NCI-H1417 (cell line): ENCODE measurements at places on chromosomes 2 and 18.

GRCh38 chr18:46950064-46950656 lies 32.8 kb downstream of the KATNAL2 start:
- peak; percentile 34 for DNase-seq

GRCh38 chr2:38039121-38039910 lies 36.6 kb downstream of the CYP1B1 start:
- no peak for DNase-seq

- no peak for DNase-seq
Measured at GRCh38 chr2:96575785-96576456, 39.4 kb downstream of the ARID5A start.

DNA sequence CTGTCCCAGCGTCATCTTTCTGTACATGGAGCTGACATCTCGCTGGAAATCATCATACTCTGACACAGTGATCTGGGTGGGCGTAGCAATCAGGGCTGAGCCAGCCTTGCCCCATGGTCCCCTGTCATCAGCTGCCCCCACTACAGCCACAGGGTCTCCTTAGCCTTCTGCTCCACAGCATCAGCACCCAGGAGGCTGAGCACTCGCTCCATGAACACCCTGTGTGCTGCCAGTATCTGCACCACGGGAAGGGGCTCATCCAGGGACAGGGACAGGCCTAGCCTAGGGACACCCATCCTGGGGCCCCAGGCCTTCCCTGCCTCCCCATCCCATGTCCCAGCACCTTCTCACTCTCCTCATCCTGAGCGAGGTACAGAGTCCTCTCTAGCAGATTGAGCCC lies 11.4 kb downstream of the ALPG start:
- DNase-seq, result no peak

- DNase-seq, result no peak
Measured at GRCh38 chr2:81445176-81445575, 1140.6 kb upstream of the LRRTM1 start.

DNA sequence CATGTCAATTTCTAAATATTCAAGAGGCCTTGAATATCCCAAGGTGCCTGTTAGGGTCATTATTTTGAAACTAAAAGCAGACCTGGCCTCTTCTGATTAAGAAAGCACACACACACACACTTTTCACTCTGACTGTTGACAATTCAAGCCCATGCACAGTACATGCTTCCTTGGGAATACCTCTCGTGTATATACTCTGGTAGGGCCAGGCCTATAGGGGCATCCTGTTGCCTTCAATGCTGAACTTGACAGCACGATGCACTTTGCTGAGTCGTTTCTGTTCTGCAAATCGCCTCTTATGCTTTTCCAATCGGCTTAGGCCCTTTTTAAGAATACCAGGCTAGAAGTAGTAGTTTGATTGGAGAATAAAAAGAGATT lies 40.6 kb downstream of the IWS1 start:
- DNase-seq, result no peak

- no peak for DNase-seq
Measured at GRCh38 chr18:22505141-22505591, 87.5 kb upstream of the CTAGE1 start.

DNA sequence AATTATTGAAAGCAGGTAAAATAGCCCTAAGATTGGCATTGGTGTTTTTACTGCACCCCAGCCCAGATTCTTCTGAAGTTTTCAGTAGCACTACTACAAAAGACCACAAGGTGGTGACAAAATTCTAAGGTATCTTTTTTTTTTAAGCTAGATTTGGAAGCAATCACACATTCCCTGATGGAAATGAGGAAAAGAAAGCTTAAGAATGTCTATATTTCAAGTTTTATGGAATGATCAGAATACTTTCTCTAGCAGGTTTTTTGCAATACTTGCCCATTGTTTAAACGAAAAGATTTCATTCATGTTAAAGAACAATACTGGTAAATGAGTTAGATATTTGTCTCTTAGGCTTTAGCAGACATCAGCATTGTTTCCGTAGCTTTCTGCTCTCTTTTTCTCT lies 32.1 kb upstream of the ZNF638 start:
- DNase-seq, result peak; percentile 1

DNA sequence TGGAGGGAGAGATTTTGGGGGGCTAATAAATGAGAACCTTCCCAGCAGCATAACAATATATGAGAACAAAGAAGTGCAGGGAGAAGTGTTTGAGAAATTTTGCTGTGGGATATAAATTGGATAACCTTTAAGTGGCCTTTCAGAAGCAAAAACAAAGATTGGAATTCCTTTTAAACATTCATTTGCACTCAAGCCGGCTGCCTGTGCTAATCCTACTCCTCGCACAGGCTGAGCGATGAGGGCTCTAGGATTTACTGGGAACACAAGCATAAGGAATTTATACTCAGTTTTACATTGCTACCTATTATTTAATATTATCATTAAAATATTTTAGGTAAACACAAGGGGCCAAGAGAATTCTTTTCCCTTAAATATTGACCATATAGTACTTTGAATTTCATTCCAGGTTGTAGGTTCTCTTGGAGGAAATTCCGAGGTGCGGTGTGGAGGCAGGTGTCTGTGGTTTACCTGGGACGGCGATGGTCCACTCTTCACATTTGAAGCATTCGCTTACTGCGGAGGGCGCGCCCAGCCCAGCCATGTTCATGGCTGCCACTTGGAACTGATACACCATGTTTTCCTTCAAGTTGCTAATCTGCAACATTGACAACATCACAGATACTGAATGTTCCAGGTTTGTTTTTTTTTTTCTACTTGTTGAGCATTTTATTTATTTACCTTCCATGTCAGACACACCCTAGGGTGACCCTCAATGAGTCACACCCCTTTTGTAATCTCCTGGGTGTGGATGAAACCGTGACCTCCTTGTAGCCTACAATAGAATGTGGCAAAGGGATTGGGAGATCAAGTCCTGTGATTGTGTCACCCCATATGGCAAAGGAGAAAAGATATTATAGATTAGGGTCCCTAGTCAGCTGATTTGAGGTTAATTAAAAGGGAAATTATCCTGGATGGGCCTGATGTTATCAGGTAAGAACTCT lies 100.1 kb downstream of the MYOM1 start:
- DNase-seq, result no peak

GRCh38 chr2:148721520-148721931 lies 77.0 kb downstream of the EPC2 start:
- DNase-seq, result no peak

DNA sequence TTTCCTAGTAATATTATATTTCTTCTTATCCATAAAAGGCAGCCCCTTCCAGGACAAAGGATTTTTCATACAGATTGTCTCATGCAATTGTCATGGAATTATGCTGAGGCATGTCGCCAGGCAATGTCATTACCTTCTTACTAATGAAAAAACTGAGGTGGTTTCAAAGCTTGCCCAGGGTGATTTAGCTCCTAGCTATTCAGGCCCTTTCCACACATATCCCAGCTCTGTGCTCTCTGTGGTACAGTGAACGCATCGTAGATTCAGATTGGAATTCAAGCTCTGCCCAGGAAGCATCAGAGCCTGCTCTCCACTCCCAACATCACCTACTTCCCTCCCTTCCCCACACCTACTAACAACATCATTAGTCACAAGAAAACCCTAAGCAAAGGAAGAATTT lies 60.1 kb downstream of the ATP8B1 start:
- DNase-seq, result peak; percentile 27

- DNase-seq, result peak; percentile 73
Measured at GRCh38 chr18:31942291-31942998, 483 bp downstream of the TRAPPC8 start.

DNA sequence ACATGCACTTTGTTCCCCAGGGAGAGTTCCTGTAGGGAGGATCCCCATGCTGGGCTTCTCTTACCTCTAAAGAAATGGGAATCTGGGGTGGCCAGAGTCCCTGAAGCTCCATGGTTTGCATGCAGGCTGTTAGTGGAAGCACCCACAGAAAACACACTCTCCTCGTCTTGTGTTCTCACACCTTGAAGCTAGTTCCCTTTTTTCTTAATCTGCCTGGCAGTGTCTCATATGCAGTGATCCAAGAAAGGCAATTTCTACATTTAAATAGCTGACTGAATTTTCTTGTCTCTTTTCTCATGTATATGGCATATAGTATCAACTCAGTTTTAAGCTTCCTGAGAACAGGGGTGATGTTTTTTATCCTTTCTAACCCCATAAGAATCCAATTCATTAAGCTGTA lies 65.0 kb downstream of the LINC00305 start:
- no peak for DNase-seq

DNA sequence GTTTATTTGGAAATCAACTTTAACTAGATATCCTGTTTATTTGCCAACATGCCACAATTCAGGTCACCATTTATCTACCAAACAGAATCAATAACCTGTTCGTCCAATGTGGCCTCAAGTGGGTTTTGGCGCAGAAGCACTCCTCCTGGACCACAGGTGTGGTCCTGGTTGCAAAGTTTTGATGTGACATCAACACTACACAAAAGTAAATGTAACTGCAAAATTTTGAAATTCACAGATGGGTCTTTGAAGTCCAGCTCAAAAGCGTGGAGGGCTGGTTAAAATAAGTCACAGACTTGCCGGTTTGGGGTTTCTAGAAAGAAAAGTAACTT lies 474 bp upstream of the GCA start:
- DNase-seq, result no peak

- DNase-seq, result no peak
Measured at GRCh38 chr2:28063492-28063962, 173.0 kb downstream of the BABAM2 start.

GRCh38 chr2:129334128-129334527 lies 645.3 kb upstream of the RAB6C start:
- DNase-seq, result no peak

DNA sequence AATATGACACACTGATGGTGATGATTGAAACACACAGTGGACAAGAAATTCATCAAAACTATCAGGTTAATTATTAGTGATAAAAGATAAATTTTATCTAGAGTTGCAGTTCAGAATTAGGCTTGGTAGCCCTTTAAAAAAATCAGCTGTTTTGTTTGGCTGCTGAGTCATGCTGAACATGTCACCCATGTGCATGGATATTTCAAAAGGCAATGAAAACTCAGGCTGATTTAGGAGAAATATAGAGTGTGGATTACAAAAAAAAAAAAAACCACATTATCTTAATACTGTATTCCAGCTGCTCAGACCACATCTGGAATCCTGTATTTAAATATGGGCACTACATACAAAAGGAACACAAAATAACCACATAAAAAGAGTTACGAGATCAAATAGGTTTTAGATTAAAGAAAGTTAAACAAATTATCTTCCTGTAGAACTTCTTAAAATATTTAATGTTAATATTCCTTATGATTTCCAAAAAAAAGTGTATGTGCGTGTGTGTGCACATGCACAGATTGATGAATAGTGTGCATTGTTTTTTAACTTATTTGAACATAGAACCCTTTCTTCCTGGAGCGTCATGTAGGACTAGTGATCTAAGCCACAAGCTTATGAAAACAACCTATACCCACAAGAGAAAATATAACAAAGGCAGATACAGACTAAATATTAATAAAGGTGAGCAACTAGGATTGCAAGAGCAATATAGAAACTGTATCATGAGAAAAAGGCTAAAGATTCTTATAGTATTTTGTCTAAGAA lies 186.2 kb downstream of the STK39 start:
- no peak for DNase-seq

GRCh38 chr2:199955007-199955338 lies 318 bp downstream of the TYW5 start:
- DNase-seq, result peak; percentile 90

- DNase-seq, result peak; percentile 78
Measured at GRCh38 chr2:136116813-136117390, 1.0 kb downstream of the CXCR4 start.

DNA sequence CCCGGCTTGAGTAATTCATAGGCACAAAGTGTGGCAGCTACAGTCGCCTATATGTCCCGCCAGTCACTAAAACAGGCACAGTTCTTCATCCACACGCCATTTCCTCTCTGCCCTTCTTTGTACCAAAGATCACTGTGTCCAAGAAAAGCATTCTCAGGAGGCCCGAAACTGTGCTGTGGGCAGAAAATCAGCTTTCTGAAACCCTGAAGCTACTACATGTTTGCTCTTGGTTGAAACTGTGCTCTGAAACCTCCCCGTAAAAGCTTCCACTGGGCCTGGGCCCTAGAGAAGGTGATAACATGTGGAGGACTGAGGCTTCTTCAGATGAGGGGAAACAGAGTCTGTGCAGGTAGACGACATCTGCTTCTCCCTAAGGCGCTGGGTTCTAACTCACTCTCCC lies 75.6 kb upstream of the ID2 start:
- DNase-seq, result no peak

GRCh38 chr2:24771764-24772586 lies 21.2 kb downstream of the PTRHD1 start:
- DNase-seq, result no peak

- DNase-seq, result peak; percentile 57
Measured at GRCh38 chr2:43225788-43226557, 433 bp downstream of the ZFP36L2 start.

- no peak for DNase-seq
Measured at GRCh38 chr2:194385376-194385775, 1271.7 kb upstream of the SLC39A10 start.

- peak; percentile 2 for DNase-seq
Measured at GRCh38 chr2:203352604-203353255, 24.5 kb downstream of the ABI2 start.

DNA sequence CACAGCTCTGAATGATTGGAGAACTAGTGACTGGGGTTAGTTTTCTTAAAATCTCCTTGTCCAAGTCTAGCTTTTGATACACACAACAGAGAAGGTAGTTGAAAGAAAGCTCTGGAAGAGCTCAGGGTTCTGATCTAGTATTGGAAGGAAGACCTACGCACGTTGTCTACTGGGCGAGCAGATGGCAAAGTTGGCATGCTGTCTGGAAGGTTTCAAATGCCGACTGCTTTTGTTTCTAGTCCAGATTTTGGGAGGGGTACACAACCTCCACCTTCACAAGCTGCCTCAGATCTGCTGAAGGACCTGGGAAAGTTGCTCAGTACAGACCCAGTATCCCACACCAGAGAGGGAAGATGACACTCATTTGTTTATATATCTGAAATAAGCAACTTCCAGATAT lies 507.3 kb downstream of the RNF144A start:
- no peak for DNase-seq

DNA sequence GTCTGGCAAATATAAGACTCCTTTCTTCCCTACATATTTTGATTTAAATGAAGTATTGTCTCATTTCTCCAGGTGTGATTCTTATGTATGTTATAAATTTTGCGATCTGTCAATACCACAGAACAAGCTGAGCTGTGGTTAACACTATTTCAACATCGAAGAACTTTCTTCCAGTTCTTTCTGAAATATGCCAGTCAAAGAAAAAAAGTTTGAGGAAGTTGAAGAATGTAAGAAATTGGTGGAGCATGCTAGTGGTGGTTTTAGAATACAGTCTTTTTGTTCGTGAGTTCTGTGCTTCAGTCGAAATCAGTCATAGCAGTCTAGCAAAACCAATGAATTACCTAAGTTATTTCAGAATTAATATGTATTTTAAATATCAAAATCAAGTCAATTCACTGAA lies 8.6 kb upstream of the COBLL1 start:
- DNase-seq, result no peak
